Fibroblast of villous mesenchyme (primary cell): ENCODE measurements at places on chromosomes 7 and 10. TPM values are rescaled to one million over a fixed set of nuclear protein-coding genes. Genes with fewer than 3 reads are reported as not detected.

ZNF398 gene
- total RNA-seq = 16.1 and 18.6 TPM in 2 replicates

GRCh38 chr7:27202018-27202861 is 2.3 kb upstream of the HOXA13 start:
- DNase-seq = peak; percentile 49

- DNase-seq = peak; percentile 64
These were observed 70.4 kb downstream of the COA1 start for GRCh38 chr7:43658718-43659548.

PPP1R9A gene
- under 0.01 TPM in 2 replicates for total RNA-seq

DNA sequence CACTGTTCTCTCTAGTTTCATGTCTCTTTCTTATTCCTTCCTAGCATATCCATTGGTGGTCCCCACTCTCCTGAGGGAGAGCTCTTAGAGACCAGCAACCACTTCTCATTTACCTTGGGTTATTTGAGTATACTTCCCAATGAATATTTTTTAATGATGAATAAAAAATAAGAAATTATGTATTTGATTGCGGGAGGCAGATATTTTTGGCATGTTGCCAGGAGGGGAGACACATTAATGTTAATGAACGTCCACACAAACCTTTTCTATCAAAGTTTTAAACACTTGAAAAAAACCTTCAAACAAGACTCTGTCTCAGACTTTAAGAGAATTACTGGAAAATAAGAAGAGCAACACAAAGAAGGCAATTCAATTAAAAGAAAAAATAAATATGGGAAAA is 260.6 kb upstream of the MAGI2 start:
- DNase-seq = no peak

DNA sequence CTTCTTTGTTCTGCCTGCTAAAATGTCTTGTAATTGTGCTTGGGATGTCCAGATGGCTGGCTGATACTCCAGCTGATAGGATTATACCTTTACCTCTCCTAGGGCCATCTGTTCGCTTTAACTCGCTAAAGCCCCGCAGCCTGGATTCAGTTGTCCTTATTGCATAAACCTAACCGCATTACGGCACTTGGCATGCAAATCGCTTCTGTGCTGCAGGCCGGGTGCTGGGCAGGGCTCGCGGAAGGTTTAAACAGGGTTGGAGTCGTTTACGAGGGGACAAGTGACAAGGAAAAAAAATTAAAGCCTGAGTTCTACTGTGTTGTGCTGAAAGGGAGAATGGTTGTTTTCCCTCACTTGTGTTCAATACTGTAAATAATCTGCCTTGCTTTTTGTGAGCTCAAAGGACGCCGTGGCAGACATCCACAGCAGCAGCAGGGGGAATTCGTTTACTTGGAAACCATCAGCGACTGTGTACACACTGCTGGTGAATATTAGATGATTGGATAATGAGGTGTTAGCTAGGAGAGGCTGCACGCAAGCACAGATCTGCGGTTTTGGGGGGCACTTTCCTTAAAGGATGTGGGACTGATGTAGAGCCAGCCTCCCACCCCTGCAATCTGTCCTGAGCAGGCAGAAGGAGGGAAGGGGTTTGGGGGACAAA is 93.0 kb downstream of the EBF3 start:
- no peak for DNase-seq

DNA sequence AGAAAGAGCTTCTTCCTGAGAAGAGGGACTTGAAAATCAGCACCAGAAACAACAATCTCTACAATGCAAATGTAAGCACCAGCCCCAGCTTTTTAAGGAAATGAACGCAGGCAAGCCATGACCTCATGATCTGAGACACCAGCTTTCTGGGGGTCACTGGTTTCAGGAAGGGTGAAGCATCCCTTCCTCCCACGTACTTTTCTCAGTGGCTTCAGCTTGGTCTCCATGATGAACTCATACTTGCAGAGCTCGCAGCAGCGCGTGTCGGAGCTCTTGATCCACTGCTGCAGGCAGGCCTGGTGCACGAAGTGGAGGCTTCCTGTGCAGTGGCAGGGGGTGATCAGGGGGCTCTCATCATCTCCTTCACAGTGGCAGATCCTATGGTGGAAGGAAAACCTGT is 87.0 kb downstream of the ALOX5 start:
- no peak for DNase-seq

- no peak for DNase-seq
These were observed 55.4 kb upstream of the MET start for GRCh38 chr7:116616555-116617059.

- DNase-seq = peak; percentile 3
These were observed 18.9 kb upstream of the SUV39H2 start for GRCh38 chr10:14859775-14860174.

UCN3 gene
- not detected in 2 replicates for total RNA-seq

- DNase-seq = no peak
These were observed 94.6 kb downstream of the PPP1R9A start for GRCh38 chr7:95001815-95002561.

GRCh38 chr10:43255634-43256431 is 11.0 kb downstream of the RASGEF1A start:
- DNase-seq = no peak

RET gene
- total RNA-seq = 0.43 and 1.3 TPM in 2 replicates

GRCh38 chr10:30630571-30630970 is 1.0 kb upstream of the LYZL2 start:
- peak; percentile 53 for DNase-seq

DNA sequence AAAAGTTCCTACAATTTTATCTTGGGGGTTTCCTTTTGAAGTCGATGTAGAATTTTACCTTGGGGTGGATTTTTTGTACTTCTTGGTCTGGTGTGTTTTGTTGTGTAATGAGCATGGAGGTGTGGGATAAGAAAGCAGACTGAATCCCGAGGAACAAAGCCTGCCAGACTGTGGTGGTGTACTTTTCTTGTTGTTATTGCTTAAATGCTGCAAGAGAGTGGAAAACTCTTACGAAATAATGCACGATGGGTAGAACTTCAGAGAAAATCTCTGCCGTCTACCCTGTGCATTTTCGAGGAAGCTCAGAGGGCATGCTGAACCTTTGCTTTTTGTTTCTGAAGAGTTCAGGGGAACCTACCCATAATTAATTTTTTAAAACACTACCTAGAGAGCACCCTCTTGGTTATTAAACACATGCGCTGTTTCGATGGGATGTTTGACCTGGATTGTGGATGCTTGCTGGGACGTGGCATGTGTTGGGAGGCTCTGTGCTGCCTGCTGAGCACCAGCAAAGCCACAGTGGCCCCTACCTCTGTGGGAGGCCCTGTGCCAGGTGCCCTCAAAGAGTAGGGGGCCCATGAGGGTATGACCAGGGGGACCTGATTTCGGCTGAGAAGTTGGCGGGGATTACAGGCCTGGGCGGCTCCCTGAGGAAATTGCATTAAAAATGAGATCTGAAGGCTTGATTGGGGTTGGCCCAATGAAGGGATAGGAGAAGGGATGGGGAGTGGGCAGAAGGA is 94.1 kb downstream of the TCF7L2 start:
- no peak for DNase-seq

TMEM270 gene
- not detected in 2 replicates for total RNA-seq

DNA sequence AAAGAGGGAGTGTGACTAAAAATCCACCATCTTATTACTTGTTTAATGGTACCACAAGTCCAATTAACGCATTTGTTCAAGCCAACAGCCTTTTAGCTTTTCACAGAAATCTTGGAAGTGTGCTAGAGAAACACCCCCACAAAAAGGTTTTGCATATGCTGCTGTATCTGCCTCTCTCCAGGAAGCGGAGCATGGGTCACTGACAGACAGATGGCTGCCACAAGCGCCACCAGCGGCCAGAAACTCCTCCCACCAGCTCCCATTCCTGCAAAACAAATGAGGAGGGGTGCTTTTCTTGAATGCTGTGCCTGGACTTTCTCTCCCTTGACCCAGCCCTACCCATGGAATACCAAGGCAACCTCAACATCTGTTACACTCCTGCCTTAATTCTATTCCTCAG is 176.3 kb upstream of the LRGUK start:
- DNase-seq = no peak

POLR2J2 gene
- 4.8 and 8.2 TPM in 2 replicates for total RNA-seq

CCL24 gene
- total RNA-seq = not detected in 2 replicates

ERVW-1 gene
- not detected in 2 replicates for total RNA-seq

DNA sequence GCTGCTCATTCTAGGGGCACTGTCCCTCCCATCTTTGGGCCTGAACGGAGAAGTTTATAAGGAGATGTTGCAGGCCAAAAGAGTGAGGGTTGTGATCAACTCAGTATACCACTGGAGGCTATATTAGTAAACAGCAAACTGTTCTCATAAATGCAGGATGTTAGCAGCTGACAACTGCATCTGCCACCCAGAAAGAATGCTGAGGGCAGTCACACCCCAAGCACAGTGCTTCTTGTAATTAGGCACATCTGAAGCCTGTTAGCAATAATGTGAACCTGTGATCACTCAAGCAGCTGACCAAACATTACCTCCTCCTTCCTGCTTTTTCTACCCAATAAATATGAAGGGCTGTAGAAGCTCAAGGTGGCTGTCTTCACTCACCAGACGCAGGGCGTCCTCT is 38.4 kb upstream of the ZNF138 start:
- no peak for DNase-seq

ASB10 gene
- not detected in 2 replicates for total RNA-seq

- no peak for DNase-seq
These were observed 54.7 kb upstream of the TNS3 start for GRCh38 chr7:47636433-47637175.

- DNase-seq = peak; percentile 97
These were observed 22.6 kb upstream of the AKR1C3 start for GRCh38 chr10:5071411-5072198.

GRCh38 chr7:75953931-75954330 is 39.0 kb downstream of the POR start:
- no peak for DNase-seq

SRRM3 gene
- total RNA-seq = 0.43 and 0.64 TPM in 2 replicates

TUBB8 gene
- under 0.01 TPM in 1 of 2 replicates, not detected in the other for total RNA-seq
